Caudate nucleus (tissue), 63 donors: ENCODE measurements at places on chromosomes 11 and 22.

- DNase-seq: no peak
These were observed 25.0 kb downstream of the USP35 start for GRCh38 chr11:78213526-78214330.

GRCh38 chr11:57335343-57336110 is at the start of gene SSRP1:
Gene SSRP1, minus strand, starts transcription at chr11:57335892. Its CDS starts 771 bp downstream, at chr11:57335121.
- DNase-seq: peak; percentile 77

GRCh38 chr22:38748487-38749136 is 7.2 kb downstream of the SUN2 start:
- DNase-seq: no peak

DNA sequence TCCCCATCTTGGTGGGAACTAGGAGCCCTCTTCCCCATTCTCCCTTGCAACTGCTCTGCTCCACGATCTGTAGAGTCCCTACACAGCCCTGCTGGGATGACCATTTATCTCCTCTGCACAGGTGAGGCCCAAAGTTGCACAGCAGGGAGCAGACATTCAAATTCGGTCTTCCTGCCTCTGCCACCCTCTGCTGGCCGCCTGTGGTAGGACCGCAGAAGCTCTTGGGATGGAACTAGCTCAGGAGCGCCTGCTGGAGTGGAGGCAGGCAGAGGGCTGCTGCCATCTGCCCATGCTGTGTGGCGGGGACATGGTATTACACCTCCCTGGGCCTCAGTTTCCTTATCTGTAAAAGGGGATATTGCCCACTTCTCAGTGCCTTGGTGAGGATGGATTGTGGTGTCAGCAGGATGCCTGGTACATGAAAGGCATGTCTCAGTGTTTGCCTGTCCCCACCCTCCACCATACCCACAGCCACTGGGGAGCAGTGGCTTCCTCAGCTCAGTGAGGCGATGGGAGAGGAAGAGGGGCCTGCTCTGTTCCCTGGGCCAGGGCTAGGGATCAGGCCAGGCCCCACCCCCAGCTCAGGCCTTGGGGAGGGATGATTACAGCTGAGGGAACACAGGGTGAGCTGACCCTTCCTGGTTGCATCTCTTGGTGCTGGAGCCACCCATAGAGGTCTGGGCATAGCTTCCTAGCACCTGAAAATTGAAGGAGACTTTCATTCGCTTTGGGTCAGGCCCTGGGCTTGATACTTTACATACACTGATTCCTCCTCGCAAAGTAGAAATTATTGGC is 11.3 kb upstream of the OMP start:
- DNase-seq: peak; percentile 25

- DNase-seq: no peak
These were observed 22.9 kb downstream of the ZBTB16 start for GRCh38 chr11:114082415-114082748.

- DNase-seq: no peak
These were observed 144.7 kb downstream of the TENM4 start for GRCh38 chr11:79296141-79296540.

DNA sequence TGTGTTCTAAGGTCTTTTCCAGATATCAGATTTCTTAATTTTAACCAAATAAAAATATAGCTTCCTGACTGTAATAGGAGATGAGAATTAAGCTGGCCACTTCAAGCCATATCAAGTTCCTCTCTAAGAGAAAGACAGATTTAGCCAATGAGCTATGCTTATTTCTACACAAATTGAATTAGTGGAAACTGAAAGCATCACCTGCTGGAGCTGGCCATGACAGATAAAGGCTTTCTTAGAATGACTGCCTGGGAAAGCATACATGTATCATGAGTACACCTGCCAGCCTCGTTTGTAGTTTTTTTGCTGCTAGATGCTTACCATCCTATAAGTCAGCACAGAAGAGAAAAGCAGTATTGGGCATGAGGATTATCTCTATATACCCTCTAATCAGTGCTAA is 53.5 kb upstream of the DBX1 start:
- DNase-seq: no peak

DNA sequence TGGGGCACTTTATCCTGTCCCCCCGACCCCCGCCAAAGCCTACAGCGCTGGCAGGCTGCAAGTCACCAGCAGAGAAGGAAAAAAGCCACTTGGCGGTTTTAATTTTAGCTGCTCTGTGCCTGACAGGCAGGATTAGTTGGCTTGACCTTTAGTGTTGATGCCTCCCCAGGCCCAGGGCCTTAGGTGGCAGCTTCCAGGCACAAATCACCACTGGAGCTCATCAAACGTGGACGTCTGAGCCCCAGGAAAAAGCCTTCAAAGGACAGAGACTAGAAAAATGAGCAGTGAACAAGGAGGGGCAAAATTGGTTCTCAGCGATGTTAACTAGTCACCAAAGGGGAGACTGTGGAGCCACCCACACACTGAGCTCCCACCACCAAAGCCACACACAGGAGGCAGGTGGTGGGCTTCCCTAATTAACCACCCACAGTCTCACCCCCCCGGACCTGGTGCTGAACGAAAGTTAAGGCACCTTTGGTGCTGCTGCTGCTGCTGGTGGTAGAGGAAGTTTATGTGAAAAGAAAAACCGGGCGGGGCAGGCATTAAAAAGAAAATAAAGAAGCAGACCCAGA is 4.4 kb upstream of the PYGM start:
- DNase-seq: no peak

GRCh38 chr22:50621356-50621880 is 6.5 kb downstream of the ARSA start:
- DNase-seq: no peak

GRCh38 chr22:31085928-31086327 is 4.8 kb downstream of the SMTN start:
- DNase-seq: no peak

DNA sequence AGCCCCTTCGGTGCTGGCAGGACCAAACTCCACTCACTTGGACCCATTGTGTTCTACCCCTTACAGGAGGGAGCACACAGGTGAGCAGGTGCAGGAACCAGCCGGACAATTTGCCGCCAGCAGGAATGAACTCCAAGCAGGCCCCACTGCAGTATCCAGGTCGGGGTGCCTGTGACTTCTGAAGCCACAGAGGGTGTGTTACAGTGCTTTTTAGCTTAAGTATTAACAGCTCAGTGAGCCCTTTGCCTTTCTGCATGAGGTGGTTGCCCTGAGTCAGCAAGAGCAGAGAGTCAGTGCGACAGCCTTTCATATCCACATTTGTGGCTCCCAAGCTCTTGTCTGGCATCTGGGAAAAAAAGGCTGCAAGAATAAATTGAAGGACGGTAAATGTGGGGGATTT is 366.6 kb upstream of the LRRC4C start:
- no peak for DNase-seq

GRCh38 chr22:43310311-43310710 is 32.9 kb downstream of the SCUBE1 start:
- no peak for DNase-seq

DNA sequence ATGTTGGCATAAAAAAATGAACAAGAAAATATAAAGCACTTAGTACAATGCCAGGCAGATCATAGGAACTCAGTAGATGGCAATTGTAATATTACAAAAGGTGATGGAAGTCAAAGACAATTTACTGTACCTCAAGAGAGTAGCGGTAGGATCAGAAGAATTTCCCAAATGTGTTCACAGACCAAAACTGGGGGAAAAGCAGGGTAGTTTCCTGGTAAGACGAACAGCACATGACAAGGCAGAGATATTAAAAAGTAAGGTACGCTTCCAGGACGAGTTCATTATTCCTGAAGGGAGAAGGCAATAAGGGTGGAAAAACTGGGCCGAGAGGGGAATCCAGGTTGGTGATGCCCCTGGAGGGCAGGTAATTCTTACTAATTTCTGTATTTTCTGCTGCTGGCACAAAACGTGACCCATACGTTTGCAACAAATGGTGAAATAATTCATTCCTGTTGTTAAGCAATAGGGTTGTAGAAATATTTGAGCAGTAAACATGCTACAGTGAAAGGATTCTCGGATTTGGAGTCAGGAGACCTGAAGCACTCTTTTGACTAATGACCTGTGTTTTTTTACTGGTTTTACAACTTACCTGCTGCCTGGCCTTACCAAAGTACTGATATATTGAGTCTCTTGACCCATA is 786 bp upstream of the ANKRD42 start:
- no peak for DNase-seq

DNA sequence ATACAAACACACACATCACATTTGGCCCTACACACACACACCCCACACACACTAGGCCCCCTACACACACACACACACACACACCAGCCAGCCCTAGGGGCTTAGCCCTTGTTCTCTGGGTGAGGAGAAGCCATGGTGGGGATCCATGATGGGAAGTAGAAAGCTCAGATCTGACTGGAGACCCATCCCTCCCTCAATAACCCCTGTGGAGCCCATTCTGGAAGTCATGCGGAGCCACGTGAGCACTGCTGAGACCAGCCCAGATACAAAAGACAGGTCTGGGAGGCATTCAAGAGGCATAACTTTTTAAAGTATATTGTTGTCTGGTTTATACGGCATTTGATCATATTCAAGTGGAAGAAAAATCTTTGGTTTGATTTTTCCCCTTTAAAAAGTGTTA is 448.5 kb downstream of the SOX6 start:
- DNase-seq: no peak

DNA sequence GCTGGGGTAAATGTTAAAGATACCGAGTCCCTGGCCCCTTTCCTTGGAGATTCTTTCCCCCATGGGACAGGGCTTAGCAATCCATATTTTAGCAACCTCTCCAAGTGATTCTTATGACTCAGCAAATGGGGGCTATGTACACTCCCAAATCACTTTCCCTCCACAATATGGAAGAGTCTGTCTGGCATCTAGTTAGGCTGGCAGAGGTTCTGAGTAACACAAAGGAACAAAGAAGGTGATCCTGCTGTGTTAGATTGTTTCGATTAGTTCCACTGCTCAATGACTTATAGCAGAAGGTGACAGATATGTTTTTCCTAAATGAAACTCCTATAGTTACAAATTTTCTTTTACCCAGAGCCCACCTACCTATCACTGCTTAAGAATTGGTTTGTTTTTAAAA is 154.0 kb upstream of the SYT13 start:
- no peak for DNase-seq

DNA sequence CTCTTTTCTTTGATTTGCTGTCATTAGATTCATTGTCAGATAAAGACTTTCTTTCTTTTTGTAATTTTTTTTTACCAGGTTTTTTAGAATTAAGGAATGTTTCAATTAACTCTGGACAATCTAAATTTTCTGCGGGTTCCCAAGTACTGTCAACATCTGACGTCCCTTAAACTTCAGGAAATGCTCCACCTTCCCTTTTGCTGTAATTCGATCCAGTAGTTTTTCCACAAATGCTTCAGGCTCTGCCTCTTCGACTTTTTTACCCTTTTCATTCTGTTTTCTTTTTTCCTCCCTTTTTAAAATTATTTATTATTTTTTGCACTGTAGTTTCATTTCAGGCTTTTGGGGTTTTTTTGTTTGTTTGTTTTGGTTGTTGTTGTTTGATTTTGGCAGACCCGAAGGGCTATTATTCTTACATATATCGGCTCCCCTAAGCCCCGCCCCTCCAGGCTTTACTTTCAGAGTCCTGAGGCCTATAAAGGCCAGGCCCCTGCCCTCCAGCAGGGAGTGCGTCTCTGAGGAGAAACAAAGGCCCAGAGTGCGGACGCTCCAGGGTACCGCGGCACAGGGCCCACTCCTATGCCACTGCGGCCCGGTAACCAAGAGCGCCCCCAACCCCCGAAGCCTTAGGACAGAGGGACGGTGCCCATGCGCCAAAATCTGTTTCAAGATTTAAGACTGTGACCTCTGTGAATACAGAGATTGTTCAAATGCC is 116.4 kb downstream of the TYR start:
- no peak for DNase-seq

- DNase-seq: no peak
These were observed 404 bp upstream of the RELT start for GRCh38 chr11:73375830-73376159.

- no peak for DNase-seq
These were observed 116.8 kb upstream of the GRAMD1B start for GRCh38 chr11:123313262-123313661.

GRCh38 chr11:118961591-118961990 is 5.5 kb downstream of the UPK2 start:
- DNase-seq: no peak

DNA sequence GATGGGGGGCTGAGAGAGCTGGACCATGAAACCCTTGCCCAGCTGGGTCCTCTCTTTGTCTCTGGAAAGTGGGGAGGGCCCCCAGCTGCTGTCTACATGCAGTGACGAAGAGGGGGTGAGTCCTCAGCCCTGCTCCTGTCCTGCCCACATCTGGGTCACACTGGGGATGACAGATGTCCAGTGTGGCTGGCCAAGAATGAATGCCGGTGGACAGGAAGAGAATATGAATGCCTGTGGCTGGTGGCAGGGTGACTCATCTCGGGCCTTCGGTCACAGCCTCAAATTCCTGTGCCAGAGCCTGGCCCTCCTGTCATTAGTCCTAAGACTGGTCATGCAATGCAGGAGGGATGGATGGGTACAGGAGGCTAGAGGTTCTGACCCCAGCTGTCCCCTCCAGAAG is 2.2 kb upstream of the PNPLA3 start:
- peak; percentile 50 for DNase-seq

GRCh38 chr11:109016724-109017123 is 351.9 kb downstream of the DDX10 start:
- DNase-seq: no peak

GRCh38 chr11:8832571-8833260 is 78.3 kb upstream of the AKIP1 start:
- no peak for DNase-seq

DNA sequence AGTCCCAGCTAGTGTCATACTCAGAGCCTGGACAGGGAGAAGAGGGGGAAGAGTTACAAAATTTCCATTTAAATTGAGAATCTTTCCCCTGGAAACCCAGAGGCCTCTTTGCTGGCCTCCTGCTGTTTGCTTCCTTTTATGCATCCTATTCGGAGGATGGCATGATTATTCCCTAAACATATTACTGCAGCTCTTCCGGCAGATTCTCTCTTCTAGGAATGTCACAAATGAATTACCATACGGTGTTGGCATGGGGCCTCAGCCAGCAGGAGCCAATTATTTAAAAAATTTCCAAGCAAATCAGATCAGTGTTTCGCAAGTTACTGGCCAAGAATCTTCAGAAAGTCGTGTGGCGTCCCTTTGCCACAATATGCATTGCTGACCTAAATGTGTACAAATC is 326.7 kb upstream of the NCAM1 start:
- DNase-seq: no peak

GRCh38 chr11:83023410-83023809 is 48.3 kb downstream of the RAB30 start:
- no peak for DNase-seq

DNA sequence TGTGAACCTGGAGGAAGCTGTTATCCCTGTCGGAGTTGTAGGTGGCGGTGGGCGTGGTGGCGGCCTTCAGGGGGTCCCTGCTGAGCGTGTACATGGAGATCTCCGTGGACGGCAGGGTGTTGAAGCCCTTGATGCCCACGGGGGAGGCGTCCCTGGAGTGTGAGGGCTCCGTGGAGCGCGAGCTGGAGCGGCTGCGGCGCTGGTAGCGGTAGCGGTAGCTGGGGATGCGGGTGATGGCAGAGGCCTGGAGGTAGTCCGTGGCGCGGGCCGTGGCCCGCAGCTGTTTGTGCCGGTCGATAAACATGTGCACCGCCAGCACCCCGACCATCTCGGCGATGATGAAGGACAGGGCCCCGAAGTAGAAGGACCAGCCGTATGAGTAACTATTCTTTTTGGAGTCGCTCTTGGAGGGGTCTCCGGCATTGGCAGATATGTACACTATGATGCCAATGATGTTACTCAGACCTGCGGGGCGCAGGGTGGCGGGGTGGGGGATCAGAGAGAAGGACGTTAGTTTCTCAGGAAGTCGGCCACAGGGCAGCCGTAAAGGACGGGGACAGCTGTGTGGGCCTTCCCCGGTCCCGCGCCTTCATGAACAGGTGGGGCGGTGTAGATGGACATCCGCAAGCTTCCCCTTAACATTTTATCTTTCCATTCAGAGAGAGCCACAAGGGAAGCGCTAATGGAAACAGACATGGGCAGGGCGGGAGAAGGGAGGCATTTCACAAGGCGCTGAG is 35.6 kb upstream of the EIF3D start:
- no peak for DNase-seq
